Fibroblast of villous mesenchyme (primary cell): ENCODE measurements at places on chromosomes 6 and 20.
A peak's percentile ranks its signal among the peaks of the same experiment; 100 is the strongest.

GRCh38 chr6:54624216-54624615, 222.4 kb upstream of the FAM83B start:
- no peak for DNase-seq

DNA sequence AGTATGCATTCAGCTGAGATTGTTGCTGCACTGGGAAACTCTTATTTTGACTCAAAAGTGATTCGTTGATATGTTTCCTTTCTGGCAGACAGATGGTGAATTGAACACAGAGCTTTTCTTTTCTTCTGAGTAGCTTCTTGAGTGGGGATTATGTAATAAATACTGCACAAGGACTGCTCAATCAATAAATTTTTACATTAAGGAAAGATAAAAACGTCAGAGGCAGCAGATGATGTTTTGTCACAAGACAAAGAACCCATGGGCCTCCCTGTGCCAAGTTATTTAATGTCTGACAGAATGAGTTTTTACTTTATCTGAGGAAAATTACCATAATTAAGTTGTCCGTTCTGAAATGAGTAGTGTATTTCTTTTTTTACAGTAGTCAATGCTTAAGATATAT, 460.3 kb downstream of the UTRN start:
- DNase-seq = peak; percentile 33

- no peak for DNase-seq
Observed at GRCh38 chr6:170371588-170371987, 65.0 kb downstream of the FAM120B start.

DNA sequence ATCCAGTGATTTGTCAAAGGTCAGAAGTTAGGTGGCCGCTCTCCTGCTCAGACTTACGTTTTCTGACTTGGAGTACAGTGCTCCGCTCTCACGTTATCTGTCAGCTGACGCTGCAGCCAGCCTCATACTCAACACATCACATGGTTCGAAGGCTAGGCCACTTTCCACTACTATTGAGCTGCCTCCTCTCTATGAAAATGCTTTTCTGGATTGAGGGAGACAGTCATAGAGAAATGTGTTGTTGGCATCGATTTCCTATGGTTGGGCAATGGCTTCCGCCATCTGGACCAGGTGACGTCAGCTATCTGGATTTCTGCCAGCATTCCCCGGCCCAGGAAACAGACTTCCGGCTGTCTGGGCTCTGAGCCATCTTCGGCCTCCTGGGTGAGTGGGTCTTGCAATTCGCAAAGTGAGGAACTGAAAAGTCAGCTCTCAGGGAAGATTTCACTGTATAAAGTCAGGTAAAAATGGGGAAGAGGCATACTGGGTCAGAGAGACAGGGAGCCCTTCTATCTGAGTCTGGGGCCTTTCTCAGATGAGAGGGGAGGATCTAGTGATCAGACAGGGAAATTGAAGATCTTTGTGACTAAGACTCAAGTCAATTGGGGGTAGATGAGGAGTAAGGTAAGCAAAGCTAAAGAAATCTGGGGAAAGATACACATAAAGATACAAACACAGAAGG, 37.5 kb upstream of the IER3 start:
- peak; percentile 100 for DNase-seq

- no peak for DNase-seq
Observed at GRCh38 chr6:167095888-167096287, 27.0 kb upstream of the CCR6 start.

DNA sequence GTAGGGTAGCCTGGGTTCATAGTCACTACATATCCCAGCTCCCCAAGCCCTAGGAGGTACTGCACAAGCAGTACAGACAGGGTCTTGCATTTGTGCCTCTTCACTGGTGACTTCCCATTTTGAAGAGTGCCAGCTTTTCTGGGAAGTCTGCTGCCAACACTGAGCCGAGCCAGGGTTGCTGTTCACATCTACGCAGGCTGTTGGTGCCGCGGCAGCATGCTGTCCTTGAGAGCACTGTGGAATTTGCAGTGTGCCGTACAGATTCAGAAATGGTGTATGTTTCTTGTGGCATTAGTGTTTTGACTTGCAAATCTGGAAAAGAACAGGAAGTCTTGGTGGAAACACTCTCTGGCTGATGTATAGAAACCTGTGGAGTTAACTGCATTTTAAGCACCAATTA, 67.5 kb downstream of the JARID2 start:
- DNase-seq = no peak

DNA sequence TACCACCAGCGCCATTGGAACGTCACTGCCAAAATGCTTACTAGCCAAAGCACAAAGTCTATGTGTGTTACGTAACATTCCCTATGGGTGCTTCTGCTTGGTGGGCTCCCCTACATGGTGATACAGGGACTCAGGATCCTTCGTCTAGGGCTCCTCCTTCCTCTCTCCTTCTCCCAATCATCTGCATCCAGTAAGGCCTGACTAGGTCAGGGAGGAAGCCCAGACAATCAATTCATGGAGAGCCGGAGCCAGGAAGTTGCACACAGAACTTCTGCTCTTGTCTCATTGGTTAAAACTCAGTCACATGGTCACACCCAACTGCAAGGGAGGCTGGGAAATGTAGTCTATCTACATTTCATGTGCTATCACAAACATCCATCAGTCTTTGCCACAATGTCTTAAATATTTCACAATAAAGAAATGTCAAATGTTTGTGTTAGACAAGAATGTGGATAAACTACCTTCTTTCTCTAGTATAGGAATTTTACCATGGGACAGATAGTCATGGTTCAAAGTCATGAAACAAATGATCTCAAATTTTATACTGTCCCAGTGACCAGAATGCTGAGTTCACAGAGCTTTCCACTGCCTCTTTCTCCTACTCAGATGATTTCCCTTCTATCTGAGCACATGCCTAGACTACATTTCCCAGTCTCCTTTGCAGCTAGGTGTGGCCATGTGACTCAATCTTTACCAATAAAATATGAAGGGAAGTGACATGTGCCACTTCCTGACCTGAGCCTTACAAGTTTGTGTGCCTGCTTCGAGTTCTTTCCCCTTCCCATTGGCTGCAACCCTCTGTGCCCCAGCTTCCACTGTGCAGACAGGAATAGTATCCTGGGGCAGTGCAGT, 9.3 kb upstream of the KCNK15 start:
- DNase-seq = peak; percentile 91

- DNase-seq = no peak
Observed at GRCh38 chr6:41045664-41046063, 3.4 kb downstream of the TSPO2 start.

GRCh38 chr6:20777801-20778200, 243.5 kb downstream of the CDKAL1 start:
- no peak for DNase-seq

DNA sequence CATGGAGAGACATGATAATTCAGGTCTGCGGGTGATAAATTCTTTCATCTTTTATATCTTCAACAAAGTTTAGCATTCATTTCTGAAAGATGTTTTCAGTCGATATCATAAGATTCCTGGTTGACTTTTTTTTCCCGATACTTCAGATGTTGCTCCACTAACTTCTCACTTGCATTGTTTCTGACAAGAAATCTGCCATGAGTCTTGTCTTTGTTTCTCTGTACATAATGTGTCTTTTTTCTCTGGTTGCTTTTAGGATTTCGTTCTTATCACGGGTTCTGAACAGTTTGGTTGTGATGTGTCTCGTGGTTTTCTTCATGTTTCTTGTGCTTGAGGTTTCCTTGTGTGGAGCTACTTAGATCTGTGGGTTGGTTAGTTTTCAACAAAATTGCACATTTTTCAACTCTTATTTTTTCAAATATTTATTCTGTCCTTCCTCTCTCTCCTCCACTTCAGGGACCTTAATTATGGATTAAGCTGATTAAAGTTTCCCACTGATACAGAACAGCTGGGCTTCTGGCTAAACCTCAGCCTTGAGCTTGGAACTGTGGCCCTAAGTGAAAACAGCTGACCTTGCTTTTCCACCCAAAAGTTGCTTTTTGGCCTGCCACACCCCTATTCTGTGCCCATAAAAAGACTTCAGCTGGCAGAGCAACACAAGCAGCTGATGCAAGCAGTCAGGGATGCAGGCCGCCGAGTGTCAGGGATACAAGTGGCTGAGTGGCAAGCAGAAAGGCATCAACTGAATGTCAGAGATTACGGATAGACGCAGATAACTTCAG, 97.9 kb upstream of the SNX9 start:
- no peak for DNase-seq

- DNase-seq = no peak
Observed at GRCh38 chr6:100657678-100658330, 193.1 kb upstream of the SIM1 start.

DNA sequence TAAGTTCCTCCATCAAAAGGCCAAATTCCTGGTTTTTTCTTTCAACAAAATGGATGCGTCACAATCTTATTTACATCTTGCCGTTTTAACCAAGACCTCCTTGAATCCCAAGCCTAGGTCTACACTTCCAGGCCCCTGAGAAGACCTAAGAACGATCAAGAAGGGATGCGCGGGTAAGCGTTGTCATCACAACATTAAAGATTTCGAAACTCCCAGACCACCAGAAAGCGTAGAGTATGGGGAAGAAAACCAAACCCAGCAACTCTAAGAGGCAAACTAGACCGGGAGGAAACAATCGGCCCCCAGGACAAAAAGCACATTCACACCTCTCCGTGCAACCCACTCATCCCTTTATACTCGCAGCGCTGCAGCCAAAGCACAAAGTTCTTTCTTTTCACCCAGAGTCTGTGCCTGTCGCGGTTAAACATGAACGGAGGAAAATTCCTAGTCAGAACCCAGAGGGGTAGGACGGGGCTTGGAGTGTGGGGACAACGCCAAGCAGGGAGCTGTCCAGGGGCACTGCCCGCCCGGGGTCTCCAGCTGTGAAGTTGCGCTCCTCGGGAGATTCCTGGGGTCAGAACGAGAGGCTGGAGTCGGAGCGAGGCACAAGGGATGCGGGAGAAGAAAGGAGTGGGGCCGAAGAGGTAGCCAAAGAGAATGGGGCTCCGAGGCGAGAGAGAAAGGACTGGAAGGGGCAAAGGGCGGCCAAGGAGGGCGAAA, 725 bp downstream of the OSER1 start:
- DNase-seq = peak; percentile 55
